ENCODE measurements at places on chromosomes 2 and 18.

DNA sequence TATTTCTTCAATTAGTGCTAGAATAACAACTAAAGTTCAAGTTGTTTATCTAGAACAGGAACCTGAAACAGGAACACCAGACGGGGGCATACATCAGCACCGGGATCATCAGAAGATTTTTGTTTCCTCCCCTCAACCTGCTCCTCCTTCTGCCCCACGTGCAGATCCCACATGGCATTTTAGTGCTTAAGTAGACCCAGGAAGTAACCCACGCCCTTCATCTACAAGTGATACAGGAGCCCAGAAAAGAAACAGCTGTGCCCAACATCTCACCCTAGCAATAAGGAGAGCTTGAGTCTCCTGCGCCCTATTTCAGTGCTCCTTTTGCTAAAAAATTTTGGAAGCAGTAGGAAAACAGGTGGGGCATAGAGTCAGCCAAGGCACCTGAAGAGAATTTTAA lies 5.2 kb downstream of the ZNF385B start:
- no peak for DNase-seq

- no peak for DNase-seq
Observed at GRCh38 chr2:118464046-118464445, 375.8 kb downstream of the INSIG2 start.

DNA sequence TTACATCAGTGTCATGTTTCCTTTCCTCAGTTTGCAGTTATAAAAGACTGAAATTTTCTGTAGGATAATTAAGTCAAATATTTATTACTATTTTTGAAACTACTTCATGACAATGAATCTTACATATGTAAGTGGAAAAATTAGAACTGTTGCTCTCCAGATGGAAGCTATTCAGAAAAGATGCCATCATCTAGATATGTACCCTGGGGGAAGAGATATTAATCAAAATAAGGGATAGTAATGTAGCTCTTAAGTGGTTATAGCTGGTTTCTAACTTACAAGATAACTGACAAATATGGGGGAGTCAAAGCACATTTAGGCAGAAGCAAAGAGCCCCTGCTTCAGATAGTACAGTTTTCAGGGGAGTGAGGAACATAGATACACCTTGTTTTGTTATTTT lies 38.1 kb upstream of the PAX3 start:
- DNase-seq, result no peak

DNA sequence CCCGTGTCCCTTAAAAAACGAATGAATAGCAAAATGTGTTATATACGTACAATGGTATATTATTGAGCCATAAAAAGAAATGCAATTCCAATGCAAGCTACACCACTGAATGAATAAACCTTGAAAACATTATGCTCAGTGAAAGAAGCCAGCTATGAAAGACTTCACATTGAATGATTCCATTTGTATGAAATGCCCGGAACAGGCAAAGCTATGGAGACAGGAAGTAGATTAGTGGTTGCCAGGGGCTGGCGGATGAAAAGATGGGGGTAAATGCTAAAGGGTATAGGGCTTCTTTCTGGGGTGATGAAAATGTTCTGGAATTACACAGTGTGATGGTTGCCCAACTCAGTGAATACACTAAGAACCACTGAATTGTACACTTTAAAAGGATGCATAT lies 113.3 kb downstream of the NOL10 start:
- no peak for DNase-seq

- no peak for DNase-seq
Observed at GRCh38 chr2:175690113-175690837, 311.8 kb downstream of the LNPK start.

- no peak for DNase-seq
Observed at GRCh38 chr18:63237881-63238692, 81.5 kb downstream of the BCL2 start.

DNA sequence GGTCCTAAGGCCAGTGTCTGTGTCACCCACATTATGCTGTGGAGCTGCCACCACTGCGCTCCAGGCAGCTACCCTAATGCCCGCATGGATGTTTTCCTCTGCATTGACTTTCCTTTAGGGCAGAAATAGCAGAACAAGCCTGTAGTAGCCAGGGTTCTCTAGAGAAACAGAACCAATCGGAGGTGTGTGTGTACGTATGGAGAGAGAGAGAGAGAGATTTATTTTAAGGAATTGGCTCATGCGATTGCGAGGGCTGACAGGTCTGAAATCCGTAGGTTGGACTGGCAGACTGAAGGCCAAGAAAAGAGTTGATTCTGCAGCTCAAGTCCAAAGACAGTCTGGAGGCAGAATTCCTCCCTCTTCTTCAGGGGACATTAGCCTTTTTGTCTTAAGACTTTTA lies 110.3 kb downstream of the LAMA3 start:
- DNase-seq, result no peak

GRCh38 chr2:222076973-222077690 lies 221.7 kb downstream of the PAX3 start:
- no peak for DNase-seq

DNA sequence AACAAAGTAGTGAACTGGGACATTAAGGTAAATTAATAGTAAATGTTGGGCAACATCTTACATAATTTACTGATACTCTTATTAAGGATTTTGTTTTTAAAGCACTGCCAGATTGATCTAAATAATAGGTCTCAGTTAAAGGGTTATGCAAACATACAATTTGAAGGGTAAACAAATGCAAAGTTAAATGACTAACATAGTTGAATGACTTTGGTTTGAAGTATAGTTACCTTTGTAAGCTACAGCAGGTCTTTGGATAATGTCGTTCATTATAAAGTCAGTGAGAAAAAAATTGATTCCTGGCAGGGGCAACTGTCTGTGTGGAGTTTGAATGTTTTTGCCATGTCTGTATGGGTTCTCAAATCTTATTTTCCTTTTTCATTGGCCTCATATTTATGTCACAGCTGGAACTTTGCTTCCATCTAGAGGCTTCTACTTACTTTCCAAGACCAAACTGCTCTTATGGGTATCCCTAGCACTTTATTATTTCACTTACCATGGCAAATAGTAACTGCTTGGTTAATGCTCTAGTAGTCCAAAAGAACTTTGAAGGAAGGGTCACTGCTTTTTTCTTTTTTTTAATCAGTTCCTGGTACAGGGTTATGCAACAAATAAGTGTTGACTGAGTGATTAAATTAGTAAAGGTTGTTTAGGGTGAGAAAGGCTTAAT lies 107.8 kb downstream of the NBEAL1 start:
- no peak for DNase-seq

DNA sequence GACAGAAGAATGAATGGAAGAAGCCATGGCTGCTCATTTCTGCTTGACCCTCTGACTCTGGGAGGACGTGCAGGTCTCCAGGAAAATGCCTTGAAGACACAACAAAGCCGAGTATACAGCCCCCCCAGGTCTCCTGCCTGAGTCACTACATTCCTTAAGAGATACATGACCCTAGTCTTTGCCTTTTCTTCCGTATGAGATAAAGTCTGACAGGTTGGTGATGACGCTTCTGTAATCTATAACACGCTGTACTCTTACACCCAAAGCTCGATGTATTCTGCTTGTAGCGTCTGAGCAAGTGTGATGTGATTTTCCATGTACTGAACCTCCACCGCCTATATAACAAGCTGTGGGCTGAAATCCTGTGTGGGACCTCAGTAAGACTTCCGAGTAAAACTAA lies 77.3 kb downstream of the KCTD1 start:
- DNase-seq, result no peak

DNA sequence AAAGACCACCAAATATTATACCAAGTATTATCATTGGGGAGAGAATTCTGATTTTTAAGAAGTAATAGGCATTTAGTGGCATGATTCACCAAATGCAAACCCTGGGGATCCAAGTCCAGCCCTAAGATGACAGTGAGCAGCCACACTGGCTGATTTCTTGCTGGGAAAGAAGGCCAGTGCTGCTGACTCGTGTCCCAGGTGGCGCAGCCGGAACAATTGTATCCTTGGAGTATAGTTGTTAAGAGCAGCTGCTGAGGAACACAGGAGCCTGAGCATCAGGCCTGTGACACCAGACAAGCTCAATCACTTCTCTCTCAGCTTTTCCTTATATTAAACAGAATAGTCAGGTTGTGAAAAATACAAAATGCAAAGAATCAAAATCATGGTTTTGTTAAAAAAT lies 48.4 kb downstream of the LRP1B start:
- no peak for DNase-seq

GRCh38 chr2:172845028-172845630 lies 109.5 kb downstream of the RAPGEF4 start:
- no peak for DNase-seq

GRCh38 chr2:58122540-58122939 lies 75.9 kb downstream of the VRK2 start:
- no peak for DNase-seq

- no peak for DNase-seq
Observed at GRCh38 chr2:192151853-192152252, 42.9 kb downstream of the TMEFF2 start.

GRCh38 chr2:32680942-32681341 lies 53.1 kb downstream of the TTC27 start:
- DNase-seq, result no peak

GRCh38 chr2:233267516-233268245 lies 16.2 kb downstream of the ATG16L1 start:
- DNase-seq, result no peak

GRCh38 chr2:64338910-64339500 lies 115.0 kb upstream of the LGALSL start:
- no peak for DNase-seq

GRCh38 chr18:70015127-70015526 lies 67.5 kb upstream of the CD226 start:
- no peak for DNase-seq

DNA sequence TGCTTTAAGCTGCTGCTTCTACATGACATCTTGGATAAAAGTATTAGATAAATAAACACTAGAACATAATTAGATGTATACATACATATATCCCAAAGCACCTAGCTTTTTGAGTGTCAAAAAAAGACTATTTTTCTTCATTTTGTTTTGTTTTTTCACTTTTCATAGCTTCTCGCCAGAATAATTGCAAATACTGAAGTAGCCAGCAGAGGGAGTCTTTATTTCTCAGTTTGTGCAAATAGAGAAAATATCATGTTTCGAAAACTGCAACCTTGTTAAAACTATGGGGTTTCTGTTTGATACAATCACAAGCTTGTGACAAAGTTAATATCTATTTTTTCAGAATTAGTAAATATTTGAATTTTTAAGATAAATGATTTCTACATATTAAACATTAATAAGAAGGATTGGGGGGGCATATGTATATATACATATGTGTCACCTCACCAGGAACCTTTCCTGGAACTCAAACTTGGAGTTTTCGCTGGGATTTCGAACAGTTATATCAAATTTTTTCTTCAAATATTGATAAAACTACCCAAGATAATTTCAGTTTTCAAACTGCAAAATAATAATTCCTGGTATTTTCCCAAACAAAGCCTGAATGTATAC lies 61.0 kb downstream of the GRB14 start:
- no peak for DNase-seq

- no peak for DNase-seq
Observed at GRCh38 chr2:38264396-38265221, 112.5 kb downstream of the ATL2 start.

DNA sequence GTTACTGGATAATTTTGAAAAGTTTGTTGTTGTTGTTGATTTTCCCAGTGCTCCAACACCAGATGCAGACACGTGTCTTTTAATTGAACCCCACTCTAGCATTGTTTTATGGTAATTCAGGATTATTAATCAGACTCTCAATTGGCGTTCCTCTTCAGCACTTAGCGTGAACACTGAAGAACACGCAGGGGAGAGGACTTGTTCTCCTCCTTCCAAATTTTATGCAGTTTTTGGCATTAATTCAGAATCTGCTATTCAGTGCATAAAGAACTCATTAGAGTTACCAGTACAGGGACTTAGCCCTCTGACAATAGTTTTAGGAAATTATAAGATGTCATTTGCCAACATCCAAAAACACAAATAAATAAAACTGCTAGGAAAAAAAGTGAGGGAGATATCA lies 75.5 kb downstream of the SNTG2 start:
- no peak for DNase-seq

- no peak for DNase-seq
Observed at GRCh38 chr18:12621742-12622306, 36.1 kb downstream of the SPIRE1 start.

GRCh38 chr2:1636791-1637415 lies 107.4 kb downstream of the PXDN start:
- no peak for DNase-seq

GRCh38 chr2:138239902-138240491 lies 261.6 kb upstream of the SPOPL start:
- no peak for DNase-seq

DNA sequence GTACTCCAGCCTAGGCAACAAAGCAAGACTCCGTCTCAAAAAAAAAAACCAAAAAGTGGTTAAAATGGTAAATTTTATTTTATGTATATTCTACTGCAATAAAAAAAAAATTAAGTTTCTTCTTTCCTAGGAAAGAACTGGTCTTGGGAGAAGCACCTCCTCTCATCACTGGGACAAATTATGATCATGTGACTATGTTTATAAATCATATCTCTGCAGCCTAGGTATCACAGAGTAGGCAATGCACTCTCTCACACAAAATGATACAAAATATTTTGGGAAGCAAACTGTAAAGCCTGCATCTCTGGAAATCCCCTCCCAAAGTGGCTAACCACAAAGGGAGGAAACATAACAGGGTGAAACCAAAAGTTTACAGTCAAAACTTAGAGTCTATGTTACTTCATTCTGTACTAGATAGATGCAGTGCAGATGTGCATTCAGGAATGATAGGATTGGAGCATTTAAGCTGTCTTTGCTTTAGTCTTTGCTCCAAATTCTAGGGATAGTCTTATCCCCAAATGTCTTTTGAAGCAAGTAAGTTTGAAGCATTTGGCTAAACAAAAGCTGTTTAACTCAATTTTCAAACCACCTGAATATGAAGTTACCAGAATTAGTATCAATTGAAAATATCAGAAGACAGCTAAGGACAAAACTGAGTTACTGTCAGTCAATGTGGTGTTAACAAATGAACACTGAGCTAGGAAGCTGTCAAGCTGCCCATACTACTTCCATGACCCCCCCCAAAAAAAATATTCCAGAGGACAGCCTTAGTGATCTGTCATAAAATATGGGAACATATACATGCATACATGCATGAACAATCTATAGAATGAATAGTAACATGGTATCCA lies 21.1 kb upstream of the MALT1 start:
- no peak for DNase-seq

DNA sequence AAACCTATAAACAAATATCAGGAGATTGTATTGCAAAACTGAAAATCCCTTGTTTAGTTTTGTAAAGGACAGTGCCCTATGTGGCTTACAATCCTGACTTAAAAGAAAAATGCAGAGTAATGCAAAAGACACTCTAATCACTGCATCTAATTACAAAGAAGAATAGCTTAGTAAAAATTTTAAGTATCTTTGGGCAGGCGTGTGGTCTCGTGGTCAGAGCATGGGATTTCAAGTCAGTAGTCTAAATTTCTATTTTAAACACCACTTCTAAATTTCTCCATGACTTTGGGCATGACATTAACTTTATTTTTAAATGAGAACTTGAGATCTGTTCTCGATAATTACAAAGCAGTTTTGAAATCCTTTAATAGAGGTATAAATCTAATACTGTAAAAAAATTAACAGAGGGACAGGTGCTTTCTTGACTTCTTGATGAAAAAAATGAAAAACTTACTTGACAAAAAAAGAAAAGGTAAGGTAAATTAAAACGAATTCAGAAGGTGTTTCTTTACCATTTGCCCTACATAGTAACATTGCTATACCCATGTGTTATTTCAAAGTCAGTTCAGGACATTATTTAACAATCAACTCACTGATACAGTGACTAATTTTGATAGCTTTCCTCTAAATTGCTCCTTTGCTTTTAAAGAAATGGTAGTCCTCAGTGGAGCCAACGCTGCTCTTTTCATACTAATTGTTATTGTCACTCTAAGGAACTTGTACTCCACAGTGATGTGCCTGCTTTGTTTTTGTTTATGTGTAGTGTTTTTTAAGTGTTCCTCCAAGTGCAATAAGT lies 17.6 kb upstream of the FTCDNL1 start:
- DNase-seq, result no peak

- DNase-seq, result no peak
Observed at GRCh38 chr2:144924827-144925226, 404.9 kb upstream of the ZEB2 start.
